ENCODE measurements at places on chromosomes 2 and 18.

DNA sequence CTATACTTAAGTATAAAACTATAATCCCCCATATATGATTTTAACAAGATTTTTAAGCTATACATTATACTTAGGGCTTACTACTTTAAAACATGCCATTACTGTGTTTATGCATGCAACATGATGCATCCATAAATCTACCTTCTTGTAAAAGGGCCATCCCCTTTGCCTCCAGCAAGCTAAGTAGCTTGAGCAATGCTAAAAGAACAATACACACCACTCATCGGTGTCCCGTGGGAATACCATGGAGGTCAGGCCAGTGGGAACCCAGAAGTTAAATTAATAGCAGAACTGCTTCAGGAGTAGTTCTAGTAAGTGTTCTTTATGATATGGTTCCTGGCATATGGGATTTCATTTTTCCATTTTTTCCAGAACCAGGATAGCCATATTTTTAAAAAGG is 37.8 kb downstream of the SH3RF3 start:
- no peak for DNase-seq

- DNase-seq: peak; percentile 53
Measured at GRCh38 chr18:33804258-33804657, 226.2 kb downstream of the ASXL3 start.

- DNase-seq: no peak
Measured at GRCh38 chr2:127032621-127033020, 74.3 kb downstream of the BIN1 start.

DNA sequence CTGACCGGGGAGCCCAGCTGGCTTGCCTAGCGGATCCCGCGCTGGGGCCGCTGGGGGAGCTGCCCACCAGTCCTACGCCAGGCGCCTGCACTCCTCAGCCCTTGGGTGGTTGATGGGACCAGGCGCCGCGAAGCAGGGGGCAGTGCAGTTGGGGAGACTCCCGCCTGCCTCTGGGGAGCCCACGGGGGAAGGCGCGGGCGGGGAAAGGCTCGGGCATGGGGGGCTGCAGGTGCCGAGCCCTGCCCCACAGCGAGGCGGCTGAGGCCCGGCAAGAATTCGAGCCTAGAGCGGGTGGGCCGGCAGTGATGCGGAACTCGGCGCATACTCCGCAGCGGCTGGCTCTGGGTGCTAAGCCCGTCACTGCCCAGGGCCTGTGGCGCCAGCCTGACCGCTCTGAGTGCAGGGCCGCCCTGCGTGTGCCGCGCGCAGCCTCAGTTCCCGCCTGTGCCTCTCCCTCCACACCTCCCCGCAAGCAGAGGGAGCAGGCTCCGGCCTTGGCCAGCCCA is 249.1 kb upstream of the TEKT4 start:
- no peak for DNase-seq

GRCh38 chr2:216724190-216724589 is 28.8 kb upstream of the IGFBP5 start:
- DNase-seq: no peak

Data from NCI-H2029 (cell line).